ENCODE measurements at places on chromosomes 2 and 18.
A peak's percentile ranks its signal among the peaks of the same experiment; 100 is the strongest.

- DNase-seq, result peak; percentile 41
Observed at GRCh38 chr2:202149155-202149762, 76.2 kb downstream of the KIAA2012 start.

GRCh38 chr2:227125506-227125905 lies 38.5 kb downstream of the COL4A4 start:
- DNase-seq, result peak; percentile 28

GRCh38 chr2:191478799-191479679 lies 198.9 kb upstream of the NABP1 start:
- peak; percentile 30 for DNase-seq

- no peak for DNase-seq
Observed at GRCh38 chr18:55647331-55647730, 59.3 kb upstream of the TCF4 start.

GRCh38 chr2:28821295-28821958 lies 10.8 kb downstream of the SPDYA start:
- peak; percentile 65 for DNase-seq

DNA sequence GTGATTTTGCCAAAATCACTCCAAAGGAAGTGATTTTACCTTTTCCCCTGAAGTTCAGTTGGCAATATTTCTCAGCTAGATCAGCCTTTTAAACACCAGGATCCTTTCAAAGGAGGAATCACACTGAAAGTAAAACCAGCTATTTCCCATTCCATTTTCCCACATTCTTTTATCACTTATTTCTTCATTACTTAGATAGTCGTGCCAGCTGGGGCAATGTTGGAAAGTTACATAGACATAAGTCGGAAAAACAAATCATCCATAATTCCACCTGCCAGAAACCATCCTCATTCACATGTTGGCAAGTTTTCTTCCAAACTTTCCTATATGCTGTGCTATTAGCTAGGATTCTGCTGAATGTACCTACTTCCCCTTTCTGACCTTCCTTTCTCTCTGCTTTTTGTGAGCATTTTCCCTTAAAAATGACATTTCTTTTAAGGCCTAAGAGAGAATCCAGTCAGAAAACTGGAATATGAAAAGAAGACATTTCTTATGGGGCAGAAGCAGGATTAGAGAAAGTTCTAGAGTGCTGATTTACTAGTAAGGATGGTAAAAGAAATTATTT lies 170.0 kb upstream of the STK17B start:
- no peak for DNase-seq

DNA sequence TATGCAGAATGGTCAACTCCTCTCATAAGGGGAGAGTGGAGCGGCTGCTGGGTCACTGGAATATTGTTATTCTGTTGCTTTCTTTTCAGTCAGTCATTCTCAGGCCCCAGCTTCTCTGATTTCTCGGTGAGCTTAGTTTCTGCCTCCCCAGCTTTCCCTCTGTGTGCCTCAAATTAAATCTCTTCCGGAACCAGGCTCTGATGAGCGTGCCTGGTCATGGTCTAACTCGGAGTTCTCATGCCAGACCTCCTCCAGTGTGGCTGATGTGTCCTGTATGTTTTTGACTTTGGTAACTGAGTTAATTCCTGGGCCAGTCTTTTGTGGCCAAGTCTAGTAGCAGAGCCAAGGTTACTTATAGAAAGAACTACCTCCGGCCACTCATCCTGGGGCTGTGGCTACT lies 4.9 kb upstream of the STK11IP start:
- no peak for DNase-seq

GRCh38 chr2:24175631-24176187 lies 856 bp downstream of the FAM228A start:
- DNase-seq, result no peak

DNA sequence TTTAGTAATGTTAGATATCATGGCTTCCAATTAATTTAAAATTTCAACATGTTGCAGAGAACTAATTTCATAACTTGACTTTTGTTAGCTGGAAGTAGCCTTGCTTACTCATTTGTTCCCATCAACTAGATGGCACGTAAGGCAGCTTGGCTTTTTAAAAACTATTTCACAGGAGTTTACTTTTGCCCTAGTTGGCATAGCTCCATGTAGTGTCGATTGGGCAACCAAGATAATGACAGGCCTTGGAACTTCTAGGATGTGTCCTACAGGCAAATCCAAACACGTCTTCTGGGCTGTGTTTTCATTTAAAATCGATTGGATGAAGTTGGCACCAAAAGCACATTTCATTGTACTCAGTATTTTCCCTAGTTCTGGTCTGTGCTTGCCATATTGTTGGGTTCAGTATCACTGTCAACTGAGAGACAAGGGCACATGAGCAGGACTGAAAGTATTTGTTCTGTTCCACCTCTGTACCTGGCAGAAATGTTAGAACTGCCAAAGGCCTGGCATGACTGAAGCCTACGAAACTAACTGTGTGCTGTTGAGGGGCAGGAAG lies 29.4 kb downstream of the HADHB start:
- DNase-seq, result no peak

DNA sequence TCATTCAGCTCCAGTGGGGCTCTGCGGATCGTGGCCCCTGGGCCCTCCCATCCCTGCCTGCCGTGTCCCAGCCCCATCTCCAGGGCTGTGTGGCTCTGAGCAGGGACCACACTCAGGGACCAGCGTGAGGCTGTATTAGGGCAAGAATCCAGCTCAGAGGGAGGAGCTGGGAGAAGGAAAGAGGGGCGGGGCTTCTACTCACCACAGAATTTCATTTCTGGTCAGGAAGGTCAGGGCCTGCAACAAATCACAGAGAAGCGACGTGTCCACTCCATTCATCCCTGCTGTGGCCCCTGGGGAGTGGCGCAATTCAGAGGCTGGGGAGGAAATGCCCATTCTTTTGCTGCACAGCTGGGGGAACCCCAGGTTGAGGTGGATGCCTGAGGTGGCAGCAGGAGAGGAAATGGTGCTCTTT lies 828 bp downstream of the CIB4 start:
- DNase-seq, result no peak

- DNase-seq, result no peak
Observed at GRCh38 chr18:22132258-22132657, 37.1 kb upstream of the GATA6 start.

GRCh38 chr18:9919564-9920232 lies 5.9 kb downstream of the VAPA start:
- DNase-seq, result no peak

DNA sequence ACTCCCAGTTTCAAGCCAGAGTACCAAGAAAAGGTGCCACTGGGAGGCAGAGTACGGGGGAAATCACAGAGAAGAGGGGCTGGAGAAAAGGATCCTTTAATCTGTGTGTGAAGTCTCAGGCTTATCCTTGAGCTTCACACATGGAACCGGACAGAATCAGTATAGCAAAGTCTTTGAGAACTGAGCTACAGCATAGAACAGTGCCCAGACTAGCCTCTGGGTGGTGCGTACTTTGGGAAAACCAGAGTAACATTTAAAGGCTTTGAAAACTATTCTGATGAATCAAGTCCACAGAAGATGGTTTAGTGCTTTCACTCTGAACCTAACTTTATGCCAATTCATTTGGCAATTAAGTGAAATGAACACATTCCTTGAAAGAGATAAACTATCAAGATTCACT lies 83.1 kb downstream of the BABAM2 start:
- no peak for DNase-seq

DNA sequence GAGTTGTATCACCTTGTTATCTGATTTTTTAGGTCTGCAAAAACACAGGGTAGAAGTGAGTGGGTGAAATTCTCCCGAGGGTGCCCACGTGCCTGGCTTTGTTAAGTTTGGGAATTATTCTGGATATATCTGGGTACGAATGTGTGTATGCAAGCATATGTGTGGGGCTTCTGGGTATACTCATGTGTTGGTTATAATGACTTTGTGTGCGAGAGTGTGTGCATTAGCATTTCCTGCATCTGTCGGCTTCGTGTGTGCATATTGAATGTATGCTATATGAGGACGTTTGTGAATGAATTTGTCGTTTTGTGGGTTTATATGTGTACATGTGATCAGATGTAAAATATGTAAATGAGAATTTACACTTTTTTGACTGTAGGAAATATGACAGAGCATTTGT lies 13.8 kb upstream of the DNAJC27 start:
- DNase-seq, result no peak

DNA sequence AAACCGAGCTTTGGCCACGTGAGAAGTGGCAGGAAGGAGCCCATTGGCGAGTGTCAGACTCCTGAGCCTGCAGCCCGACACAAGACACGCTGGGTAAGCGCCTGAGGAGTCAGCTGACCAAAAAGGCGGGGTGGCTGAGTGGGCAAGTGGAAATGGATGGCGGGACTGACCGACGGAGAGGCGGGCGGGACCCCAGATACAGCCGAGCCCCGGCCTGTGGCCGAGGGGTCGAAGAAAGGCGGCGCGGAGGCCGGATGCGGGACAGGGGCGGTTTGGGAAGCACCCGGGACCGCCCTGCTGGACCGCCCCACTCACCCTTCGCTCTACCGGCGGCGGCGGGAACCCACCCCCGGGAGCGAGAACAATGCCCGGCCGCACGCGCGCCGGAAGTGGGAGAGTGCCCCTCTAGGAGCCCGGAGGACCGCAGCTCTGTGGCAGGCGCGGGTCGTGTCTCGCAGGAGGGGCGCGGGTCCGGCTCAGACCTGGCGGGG lies 22.8 kb downstream of the ZSCAN30 start:
- DNase-seq, result no peak

- DNase-seq, result no peak
Observed at GRCh38 chr2:194616334-194616733, 1040.7 kb upstream of the SLC39A10 start.

DNA sequence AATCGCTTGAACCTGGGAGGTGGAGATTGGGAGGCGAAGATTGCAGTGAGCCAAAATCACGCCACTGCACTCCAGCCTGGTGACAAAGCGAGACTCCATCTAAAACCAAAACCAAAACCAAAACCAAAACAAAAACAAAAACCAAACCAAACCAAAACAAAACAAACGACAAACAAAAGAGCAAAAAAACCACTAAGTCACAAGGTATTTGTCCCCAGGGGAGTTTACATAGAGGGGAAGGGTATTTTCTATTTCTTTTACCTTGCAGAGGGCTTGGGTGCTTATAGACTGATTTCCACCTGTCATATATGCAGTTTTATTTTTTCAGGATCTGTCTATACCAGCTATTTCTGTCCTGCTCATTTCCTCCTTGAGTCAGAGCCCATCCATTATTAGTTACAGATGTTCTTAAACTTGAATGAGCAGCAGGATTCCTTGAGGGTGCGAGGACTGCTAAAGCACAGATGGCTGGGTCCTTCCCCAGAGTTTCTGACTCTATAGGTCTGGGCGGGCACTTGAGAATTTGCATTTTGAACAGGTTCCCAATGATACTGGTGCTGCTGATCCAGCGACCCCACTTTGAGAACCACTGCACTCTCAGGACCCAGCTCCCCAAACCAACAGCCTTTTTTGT lies 102.2 kb upstream of the UXS1 start:
- no peak for DNase-seq

DNA sequence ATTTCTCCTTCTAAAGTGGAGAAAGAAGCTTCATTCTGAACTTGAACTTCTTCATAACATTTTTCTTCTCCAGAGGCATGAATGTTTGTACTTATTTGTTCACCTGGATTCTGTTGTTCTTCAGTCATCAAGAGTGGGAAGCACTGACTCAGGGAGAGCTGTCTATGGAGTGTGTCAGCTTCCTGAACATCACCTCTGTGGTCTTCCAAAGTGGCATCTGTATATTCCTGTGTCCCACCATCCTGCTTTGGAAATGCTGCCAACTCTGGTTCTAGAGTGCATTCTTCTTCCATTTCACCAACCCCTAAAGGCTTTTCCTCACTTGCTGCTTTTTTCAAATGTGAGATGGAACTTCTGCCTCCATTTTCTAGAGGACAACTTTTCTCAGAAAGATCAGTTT lies 59.5 kb downstream of the TTN start:
- no peak for DNase-seq

DNA sequence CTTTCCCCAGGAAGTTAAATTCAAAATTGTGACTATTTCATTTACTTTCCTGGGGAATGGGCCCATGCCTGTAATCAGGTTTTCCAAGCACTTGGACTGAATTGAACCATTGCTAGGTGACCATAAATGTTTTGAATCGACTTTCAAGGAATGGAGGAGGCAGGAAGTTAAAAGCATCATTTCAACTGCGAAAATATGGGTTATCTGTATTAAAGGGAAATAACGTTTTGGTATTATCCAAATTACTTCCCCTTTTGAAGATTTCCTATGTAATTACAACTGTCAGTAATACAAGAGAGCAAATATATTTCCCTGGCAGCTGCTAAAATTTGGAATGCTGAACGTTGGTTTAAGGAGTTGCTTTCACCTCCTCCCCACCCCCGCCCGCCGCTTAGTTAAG lies 19.0 kb downstream of the PNO1 start:
- no peak for DNase-seq

GRCh38 chr2:78418021-78418420 lies 607.5 kb upstream of the REG3G start:
- DNase-seq, result no peak

GRCh38 chr2:74576863-74577229 lies 22.3 kb downstream of the DOK1 start:
- no peak for DNase-seq

GRCh38 chr2:157194844-157195243 lies 62.7 kb upstream of the GALNT5 start:
- DNase-seq, result no peak

GRCh38 chr18:501406-501714 lies 859 bp upstream of the COLEC12 start:
- DNase-seq, result no peak

DNA sequence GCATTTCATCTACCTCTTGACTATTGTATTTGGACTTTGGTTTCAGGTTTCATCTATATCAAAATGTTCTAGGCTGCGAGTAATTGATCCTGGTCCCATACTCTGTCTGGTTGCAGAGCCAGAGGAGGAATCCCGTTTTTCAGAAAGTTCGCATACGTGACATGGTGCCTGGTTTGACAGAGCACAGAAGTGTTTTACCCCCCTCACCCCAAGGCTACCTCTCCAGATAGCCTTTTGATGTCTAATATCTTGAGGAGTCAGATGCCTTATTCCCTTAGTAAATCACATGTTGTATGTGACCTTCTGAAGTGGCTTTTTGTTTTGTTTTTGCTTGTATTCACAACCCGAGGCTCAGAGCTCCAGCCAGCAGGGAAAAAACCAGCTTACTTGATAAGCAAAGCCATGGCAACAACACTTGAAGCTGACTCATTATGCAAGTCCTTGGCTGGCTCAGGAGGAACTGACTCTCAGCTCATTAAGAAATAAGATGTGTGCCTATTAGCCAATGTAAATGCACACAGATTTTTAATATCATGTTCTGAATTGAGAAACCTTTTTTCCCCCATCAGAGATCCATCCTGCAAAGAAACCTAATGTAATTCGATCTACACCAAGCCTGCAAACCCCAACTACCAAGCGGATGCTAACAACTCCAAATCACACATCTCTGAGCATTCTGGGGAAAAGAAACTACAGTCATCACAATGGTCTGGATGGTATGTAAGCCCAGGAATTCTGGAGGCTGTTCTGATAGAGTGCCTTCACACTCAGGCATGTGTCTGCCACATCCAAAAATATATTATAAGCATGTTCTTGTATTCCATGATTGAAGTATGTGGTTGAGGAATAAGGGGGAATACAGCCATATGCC lies 41.4 kb downstream of the OXER1 start:
- DNase-seq, result no peak
